ENCODE measurements at places on chromosomes 6 and 20. TPM values are rescaled to one million over a fixed set of nuclear protein-coding genes. Genes with fewer than 3 reads are reported as not detected.

MYL9 gene
- total RNA-seq: 35.2 TPM

GPX6 gene
- total RNA-seq: not detected

RAET1G gene
- 1.8 TPM for total RNA-seq

SLC26A8 gene
- total RNA-seq: not detected

TNNC2 gene
- not detected for total RNA-seq

C2 gene
- total RNA-seq: 0.42 TPM

OR2H1 gene
- total RNA-seq: not detected

SPATS1 gene
- total RNA-seq: not detected

SLC17A2 gene
- not detected for total RNA-seq

HCK gene
- not detected for total RNA-seq

RIPPLY2 gene
- not detected for total RNA-seq

PREX1 gene
- total RNA-seq: 2.1 TPM

CDSN gene
- total RNA-seq: not detected

C6orf15 gene
- total RNA-seq: not detected

ADTRP gene
- total RNA-seq: 4.9 TPM

TRIM10 gene
- total RNA-seq: not detected

CYP24A1 gene
- total RNA-seq: not detected

VSTM2L gene
- 1.8 TPM for total RNA-seq

TUBB2A gene
- total RNA-seq: 172 TPM

TFAP2C gene
- total RNA-seq: not detected

PLCB4 gene
- 2.7 TPM for total RNA-seq

BPIFB4 gene
- not detected for total RNA-seq

DLL1 gene
- under 0.01 TPM for total RNA-seq
